ENCODE measurements at places on chromosomes 5 and 9.
A peak's percentile ranks its signal among the peaks of the same experiment; 100 is the strongest.

GRCh38 chr5:52798938-52799337 is 11.2 kb downstream of the ITGA1 start:
- no peak for DNase-seq

GRCh38 chr9:77417566-77417965 is 230.6 kb downstream of the GNA14 start:
- DNase-seq: peak; percentile 55

DNA sequence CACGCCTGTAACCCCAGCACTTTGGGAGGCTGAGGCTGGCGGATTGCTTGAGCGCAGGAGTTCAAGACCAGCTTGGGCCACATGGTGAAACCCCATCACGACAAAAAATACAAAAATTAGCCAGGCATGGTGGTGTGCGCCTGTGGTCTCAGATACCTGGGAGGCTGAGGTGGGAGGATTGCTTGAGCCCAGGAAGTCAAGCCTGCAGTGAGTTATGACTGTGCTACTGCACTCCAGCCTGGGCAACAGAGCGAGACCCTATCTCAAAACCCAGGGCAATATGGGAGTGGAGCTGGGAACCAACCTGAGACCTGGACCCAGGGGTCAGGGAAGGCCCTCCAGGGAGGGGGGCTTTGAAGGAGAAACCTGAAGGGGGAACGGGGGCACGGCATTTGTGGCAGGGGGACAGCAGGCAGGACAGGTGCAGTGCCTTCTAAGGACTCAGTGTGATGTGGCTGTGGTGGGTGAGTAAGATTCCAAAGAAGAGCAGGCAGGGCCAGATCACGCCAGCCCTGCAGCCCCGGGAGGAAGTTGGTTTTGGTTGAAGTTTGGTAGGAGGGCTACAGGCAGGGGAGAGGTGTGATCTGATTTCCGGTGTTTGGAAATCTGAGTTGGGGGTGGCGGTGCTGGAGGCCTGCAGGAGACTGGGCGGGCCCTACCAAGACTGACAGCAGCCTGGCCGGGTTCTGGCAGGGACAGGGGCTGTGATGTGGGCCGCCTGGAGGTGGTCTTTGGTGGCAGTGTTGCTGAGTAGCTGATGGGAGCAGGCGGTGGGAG is 46.2 kb downstream of the NTNG2 start:
- no peak for DNase-seq

GRCh38 chr5:175652741-175653663 is 4.9 kb upstream of the HRH2 start:
- no peak for DNase-seq

GRCh38 chr5:134772461-134773125 is 14.0 kb downstream of the DDX46 start:
- no peak for DNase-seq

DNA sequence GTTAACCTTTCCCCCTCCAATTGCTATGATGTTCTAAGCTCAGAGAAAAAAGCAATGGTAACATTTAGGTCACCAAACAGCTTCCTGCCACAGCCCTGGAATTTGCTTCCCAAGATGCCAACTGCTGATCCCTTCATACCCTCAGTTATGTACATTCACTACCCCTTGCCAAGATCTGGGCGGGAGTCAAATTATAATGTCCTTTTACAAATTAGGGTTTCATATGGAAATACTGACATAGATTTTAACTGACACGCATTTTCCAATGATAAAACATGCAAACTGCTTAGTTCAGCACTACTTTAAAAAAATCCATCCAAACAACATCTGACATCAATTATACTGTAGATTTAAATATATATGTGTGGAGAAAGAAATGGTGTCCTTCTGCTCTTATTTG is 5.0 kb downstream of the LOX start:
- no peak for DNase-seq

GRCh38 chr5:134906811-134907210 is 1.9 kb downstream of the PCBD2 start:
- DNase-seq: no peak

DNA sequence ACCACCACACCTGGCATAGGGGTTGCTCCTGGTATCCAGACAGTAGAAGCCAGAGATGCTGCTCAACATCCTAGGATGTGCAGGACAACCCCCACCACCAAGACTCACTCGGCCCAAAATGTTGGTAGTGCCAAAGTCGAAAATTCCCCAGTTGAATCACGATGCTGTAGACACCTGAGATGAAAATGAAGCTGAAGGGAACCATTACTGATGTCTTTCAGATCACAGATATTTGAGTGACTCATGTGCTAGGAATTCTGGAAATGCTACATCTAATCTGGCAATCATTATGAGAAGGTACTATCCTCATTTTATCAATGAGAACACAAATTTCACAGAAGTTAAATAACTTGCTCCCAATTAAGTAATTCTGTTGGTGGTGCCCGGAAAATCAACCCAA is 21.0 kb upstream of the UBE2QL1 start:
- DNase-seq: no peak

DNA sequence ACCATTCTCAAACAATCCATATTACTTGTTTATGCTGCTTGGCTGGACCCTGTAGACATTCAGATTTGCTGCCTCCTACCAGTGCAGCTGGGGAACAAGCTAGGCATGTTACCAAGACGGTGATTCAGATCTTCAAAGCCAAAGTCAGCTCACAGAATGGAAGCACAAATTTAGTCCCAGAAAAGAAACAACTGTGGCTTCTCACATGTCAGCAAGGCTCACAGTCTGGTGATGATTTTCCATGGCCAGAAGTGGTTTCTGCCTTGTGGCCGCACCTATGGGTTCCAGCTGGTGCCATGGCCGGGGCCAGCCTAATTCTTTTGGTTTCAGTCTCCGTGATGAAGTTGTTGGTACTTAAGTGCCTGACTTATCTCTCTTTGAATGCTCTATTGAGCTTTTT is 182.2 kb downstream of the TMC1 start:
- no peak for DNase-seq

- no peak for DNase-seq
These were observed 142.5 kb upstream of the RETREG1 start for GRCh38 chr5:16759147-16759773.

DNA sequence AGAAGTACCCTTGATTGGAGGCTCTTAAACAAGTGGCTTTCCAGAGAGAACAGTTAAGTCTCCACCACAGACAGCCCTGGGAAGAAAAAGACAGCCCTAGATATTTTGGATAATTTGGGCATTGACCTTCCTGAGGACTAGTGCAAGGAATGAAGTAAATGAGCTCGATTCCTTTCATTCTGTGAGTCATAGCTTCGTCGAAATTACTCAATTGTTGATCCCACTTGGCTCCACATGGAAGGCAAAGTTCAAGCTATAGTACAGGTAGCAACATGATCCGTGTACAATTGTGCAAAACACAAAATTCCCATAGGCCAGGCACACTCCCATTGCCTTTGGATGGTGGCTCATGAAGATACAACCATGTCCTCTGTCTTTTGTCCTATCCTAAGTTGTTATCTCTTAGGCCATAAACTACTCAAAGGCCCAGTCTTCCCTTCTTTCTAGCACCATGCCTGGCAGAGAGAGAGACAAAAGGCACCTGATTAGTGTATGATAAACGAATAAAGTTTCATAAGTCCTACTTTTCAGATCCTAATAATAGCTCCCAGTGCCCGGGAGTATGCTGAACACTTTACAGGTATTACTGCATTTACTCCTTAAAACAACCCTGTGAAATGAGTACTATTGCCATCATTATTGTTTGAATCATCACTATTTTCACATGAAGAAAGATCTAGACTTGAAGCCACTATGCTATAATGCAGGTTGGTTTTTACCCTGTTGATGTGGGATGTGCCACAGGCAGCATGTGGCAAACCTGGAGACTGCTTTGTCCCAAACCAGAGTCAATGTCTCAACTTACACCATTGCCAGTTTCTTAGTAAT is 116.7 kb upstream of the RANBP3L start:
- no peak for DNase-seq

- DNase-seq: no peak
These were observed 58.1 kb downstream of the GOLPH3 start for GRCh38 chr5:32115985-32116384.

- peak; percentile 60 for DNase-seq
These were observed 58.9 kb downstream of the DAP start for GRCh38 chr5:10702040-10702629.

DNA sequence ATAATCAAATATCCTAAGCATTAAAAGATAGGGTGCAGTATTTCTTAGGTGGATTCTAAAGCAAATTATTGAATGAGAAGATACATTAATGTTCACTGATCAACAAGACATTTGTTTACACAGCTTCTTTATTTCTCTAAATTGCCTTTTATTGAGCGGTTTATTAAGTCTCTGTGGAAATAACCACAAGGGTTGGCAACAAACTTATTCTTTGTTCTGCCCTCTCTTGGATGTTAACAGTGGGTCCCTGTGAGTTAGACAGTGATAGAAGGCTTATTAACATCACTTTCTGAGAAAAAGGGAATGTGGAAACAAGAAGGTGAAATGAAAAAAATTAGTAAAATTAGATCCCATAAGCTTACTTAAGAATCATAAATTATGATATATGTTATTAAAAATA is 82.7 kb upstream of the C6 start:
- DNase-seq: no peak

GRCh38 chr5:134371834-134372340 is 518 bp downstream of the UBE2B start:
- DNase-seq: no peak

DNA sequence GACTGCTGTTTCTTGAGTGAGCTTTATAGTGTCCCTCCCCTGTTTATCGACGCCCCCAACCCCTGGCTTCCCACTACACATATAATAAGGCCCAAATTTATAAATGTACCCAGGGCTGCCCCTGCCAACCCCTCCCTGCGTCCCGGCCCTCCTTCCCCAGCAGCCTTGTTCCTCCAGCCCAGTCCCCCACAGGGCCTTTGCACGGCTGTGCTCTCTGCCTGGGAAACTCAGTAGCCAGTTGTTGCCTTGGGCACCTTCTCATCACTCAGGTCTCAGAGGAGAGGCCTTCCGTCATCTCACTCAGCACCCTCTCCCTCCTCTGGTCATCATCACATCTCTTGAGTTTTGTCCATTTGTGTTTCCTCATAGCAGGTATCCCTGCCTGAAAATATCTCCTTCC is 15.8 kb upstream of the UNC5A start:
- no peak for DNase-seq

GRCh38 chr5:62572918-62573514 is 5.6 kb upstream of the LRRC70 start:
- no peak for DNase-seq

DNA sequence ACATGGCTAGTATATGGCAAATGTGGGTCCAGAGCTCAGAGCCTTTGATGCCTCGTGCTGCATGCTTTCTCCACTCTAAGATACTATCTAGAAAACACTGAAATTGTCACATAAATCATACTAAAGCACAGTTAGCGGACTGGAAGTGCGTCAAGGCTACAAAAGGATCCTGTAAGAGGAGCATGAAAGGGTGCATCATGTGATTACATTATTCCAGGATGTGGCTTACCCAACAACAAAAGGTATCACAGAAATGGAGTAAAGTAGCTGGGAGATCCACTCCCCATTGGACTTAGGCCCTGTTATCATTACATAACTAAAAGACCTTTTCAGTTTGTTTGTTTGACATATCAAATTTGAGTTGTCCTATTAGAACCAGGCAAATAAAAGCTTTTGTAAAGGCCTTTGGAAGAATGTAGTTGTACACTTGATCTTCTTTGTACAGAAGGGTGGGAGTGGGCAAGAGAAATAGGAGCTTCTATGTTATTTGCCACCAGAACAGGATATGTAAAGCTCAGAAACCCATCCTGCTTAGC is 6.9 kb downstream of the SLC31A1 start:
- no peak for DNase-seq

- DNase-seq: no peak
These were observed 265.2 kb downstream of the SYK start for GRCh38 chr9:91066856-91067255.

- DNase-seq: no peak
These were observed 6.2 kb upstream of the OLFM1 start for GRCh38 chr9:135081264-135081660.

- no peak for DNase-seq
These were observed 87.4 kb upstream of the LHFPL2 start for GRCh38 chr5:78735834-78736463.

GRCh38 chr5:56596155-56596554 is 219.2 kb upstream of the MAP3K1 start:
- DNase-seq: no peak

DNA sequence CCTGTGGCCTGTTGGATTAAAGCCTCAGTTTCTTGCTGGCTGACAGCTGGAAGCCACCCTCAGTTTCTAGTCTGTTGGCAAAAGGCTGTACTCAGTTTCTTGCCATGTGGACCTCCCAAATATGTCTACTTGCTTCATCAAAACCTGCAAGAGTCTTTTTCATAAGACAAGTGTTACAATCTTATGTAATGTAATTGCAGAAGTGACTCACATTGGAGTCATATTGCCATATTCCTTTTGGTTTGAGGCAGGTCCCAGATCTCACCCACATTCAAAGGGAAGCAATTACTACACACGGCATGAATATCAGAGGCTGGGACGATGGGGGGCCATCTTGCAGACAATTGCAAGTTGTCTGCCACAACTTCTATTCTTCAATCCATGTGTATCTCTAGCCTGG is 286.7 kb upstream of the IL12B start:
- no peak for DNase-seq

GRCh38 chr9:85414390-85414789 is 327.4 kb downstream of the AGTPBP1 start:
- no peak for DNase-seq

GRCh38 chr9:1042466-1042865 is 7.7 kb upstream of the DMRT2 start:
- DNase-seq: no peak

DNA sequence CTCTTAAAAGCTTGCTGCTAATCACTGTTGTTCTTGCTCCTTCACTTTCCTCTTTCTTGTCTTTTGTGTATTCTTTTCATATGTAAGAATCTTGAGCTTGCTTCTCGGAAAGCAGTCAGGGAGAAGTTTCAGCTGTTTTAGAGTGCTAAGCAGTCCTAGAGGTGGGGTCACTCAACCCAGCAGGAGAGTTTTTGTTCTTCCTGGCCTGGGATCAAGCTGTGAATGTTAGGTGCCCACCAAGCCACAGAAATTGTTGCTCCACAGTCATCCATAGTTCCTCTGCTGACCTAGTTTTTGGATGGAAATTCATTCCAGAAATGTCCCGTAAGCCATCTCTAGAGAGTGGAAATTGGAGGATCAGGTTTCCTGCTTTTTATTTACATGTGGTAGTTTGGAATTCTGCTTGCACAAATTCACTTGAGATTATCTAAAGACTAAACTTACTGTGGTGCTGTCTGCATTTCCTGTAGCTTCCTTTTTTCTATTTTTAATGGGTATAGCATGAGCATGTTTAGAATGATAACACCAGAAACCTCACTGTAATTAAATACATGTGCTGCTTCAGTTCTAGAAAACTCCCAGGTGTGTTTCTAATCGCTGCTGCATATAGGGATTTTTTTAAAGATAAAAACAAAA is 108.7 kb downstream of the MAST4 start:
- no peak for DNase-seq

GRCh38 chr5:61285531-61285930 is 46.5 kb upstream of the ZSWIM6 start:
- no peak for DNase-seq

DNA sequence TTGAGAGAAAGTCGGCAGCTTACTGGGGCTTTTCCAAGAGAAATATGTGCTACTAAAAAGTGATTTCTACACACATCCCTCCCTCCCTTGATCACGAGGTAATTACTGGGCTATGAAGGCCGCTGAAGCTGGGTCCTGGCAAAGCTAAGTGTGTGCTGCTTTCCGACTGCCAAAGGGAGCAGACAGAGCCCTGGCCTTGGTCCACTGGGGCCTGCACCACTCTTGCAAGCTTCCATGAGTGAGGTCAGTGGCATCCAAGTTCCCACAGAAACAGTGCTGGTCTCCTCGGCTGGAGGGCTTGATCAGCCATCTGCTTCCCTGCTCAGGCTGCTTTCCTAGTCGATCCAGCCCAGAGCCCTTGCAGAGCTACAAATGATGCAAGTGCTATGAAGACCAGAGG is 154.8 kb upstream of the LHFPL2 start:
- no peak for DNase-seq
